ENCODE measurements at places on chromosomes 6 and 20.
A peak's percentile ranks its signal among the peaks of the same experiment; 100 is the strongest.

DNA sequence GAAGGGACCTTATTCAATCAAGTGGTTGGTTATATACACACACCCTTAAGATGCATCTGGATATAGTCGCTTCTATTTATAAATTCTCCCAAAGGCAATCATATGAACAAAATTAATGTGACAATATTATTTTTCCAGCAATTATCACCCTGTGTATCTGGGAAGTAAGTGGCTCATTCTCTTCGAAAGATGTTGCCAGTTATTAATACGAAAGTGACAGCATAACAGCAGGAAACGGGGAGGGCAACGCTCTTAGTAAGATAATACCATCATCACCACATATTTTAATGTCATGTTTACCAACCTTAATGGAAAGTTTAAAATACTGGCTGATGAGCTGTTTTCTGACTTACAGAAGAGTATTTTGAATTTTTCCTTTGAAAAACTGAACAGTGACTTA, 697.2 kb upstream of the AGPAT4 start:
- no peak for DNase-seq

DNA sequence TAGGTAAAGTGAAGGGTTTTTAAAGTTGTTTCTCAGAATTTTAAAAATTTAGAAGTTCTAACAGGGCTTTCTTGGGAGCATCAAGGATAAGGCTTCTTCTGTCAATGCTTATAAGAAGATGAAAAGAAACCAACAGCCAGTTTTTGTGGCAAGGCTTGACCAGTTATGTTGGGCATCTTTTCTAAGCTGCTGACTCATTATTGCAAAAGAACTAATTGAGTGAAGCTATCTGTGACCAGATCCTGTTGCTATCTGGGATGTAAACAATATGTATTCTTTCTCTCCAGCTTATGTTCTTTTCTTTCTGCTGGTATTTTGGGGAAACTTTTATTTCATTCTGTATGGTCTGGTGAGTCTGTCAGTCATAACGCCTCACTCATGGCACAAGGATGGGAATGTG, 643.8 kb downstream of the HDGFL1 start:
- DNase-seq: no peak

GRCh38 chr6:107636486-107636885, 146.6 kb downstream of the SOBP start:
- no peak for DNase-seq

DNA sequence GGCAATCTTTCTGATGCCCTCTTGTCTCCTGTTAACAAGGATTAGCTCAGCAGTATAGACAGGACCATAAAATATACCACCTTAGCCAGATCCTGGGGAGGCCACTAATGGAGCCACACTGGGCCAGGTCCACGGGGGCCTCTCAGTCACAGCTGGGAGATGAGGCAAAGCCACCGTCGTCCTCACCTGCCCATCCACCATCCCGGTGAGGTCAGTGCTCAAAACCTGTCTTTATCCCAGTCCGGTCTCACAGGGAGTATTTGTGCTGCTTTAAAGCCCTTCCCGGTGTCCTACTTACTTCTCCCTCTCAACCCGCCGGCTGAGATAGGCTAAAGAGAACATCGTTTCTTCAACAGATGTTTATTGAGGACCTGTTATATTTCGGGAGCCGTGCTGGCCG, 104.3 kb downstream of the EDN3 start:
- DNase-seq: no peak

DNA sequence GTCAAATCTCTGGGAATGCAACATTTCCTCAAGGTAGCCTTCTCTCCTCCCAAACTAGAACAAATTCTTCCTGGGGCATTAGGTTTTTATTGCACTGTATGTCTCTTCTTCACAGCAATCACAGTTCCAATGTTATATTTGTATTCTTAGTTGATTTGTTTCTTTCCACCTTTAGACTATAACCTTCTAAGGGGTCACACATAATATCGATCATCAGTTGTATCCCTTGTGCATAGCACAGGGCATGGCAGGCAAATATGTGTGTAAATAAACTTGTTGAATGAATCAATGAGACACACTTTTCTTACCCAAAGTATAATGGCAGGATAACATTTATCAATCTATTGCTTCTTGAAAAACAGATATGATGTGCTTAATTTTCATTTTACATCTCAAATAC, 81.0 kb downstream of the ATG5 start:
- no peak for DNase-seq

DNA sequence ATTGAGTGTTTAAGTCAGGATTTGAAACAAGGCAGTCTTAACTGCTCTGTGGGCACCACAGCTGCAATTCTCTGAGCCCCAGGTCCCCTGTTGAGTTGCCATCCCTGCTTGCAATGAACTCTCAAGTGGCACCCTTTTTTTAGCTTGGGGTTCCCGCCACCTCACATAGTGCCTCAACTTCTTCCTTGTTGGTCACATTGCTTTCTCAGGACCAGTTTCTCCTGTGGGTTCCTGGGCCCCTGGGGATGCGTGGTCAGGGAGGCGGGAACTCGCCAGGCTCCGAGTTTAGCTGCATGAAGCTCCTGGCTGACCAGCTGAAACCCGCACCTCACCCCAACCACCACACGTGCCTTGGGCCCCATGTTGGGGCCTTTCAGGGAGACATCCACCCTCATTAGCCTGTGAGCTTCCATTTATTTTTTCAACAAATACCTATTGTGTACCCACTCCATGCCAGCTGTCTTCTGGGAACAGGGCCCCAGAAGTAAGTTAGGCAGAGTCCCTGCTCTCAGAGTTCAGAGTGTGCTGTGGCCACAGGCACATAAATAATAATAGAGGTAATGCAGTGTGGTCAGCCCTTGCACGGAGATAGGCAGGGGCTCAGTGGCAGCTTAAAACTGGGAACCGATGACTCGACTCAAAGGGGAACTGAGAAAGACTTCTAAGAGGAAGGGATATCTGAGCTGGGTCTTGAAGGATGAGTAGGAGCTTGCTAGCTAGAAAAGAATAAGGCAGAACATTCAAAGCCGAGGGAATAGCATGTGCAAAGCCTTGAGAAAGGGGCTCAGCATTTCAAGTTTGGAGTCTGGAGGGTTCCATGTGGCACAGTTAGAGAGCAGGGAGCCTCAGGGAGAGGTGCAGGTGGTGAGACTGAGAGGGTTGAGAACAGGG, 33.9 kb upstream of the FAM83D start:
- no peak for DNase-seq

GRCh38 chr6:149962461-149963211, 1.1 kb upstream of the ULBP1 start:
- no peak for DNase-seq

DNA sequence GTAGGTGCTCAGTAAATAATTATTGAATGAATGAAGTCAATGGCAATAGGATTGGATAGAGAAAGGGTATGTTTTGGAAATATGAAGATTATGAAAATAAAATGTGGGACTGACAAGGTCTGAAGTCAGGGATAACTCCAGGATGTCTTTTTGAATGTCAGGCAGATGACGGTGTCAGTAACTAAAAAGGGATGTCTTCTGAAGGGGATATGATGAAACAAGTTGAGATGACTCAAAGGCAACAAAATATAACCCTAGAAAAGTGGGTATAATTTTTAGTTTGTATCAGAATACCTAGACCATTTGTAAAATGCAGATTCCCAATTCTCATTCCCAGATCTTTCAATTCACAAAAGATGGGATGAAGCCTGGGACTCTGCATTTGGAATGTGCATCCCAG, 257.3 kb upstream of the SGK1 start:
- DNase-seq: no peak

GRCh38 chr6:104118274-104118673, 741.4 kb downstream of the HACE1 start:
- no peak for DNase-seq

DNA sequence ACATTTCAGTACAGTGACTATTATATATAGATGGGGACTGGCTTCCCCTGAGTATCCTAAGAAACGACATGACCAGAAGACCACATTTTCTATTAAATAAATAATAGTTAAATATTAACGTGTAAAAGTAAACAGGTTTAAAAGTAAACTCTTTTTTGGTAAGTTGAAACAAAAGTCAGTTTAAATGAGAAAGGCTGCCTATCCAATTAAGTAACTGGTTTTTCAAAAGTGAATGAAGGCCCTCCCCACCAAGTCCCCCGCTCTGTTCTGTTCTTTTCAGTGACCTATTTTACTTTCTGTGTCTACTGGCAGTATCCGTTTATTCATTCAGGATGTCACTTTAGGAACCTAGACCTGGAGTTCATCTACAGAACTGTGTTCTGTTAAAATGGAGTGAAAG, 32.0 kb downstream of the QKI start:
- no peak for DNase-seq

- DNase-seq: no peak
Observed at GRCh38 chr6:145141572-145141971, 593.7 kb downstream of the EPM2A start.

GRCh38 chr20:5261763-5262162, 55.0 kb downstream of the PROKR2 start:
- no peak for DNase-seq

GRCh38 chr6:155185544-155185943, 78.3 kb upstream of the CLDN20 start:
- peak; percentile 13 for DNase-seq

GRCh38 chr6:144415014-144415413, 129.9 kb downstream of the UTRN start:
- DNase-seq: no peak

GRCh38 chr6:122126894-122127293, 272.6 kb upstream of the HSF2 start:
- DNase-seq: no peak

DNA sequence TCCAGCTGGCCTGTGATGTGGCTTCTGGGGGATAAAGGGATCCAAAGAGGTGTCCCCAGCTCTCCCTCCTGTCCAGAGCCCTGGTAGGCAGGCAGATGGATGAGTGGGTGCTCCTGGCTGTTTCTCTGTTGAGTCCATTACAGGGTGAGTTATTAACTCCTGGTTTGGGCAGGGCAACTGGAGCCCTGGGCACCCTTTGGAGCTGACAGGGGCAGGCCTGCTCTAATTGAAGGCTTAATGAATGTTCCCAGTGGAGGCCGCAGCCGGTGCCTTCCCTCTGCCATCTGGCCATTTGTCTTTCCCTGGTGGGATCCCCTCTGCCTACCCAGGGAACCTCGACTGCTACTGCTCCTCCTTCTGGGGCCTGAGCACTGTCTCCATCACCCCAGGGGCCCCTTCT, 44.7 kb upstream of the MLN start:
- DNase-seq: no peak

DNA sequence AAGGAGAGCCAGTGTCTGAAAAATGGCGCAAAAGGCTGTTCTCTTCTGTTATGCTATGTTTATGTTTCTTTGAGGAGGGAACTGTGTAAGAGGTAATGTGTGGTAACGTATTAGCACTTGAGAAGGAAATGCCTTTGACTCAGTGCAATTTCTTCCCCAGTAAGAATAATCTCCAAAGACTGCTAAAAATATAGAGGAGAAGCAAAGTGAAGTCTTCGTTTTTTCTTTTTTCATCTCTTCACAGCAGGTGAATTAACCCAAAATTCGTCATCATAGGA, 47.1 kb upstream of the IFNGR1 start:
- DNase-seq: no peak

DNA sequence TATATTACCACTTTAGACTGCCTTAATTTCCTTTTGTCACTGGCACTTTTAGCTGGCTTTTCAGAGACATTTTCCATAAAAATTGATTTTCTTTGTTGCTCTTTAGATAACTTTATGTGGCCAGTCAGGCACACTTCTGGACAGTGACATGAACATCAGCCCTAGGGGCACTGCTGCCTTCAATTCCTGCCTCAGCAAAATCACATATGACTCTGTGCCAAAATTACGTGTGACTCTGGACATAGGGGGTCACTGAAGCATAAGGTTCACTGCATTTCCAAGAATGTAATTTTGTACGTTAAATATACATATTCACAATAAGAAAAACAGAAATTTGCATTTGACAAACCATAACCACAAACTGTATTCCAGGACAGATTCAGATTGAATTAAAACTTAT, 66.5 kb downstream of the ESF1 start:
- no peak for DNase-seq

- no peak for DNase-seq
Observed at GRCh38 chr20:33656010-33656782, 5.9 kb upstream of the C20orf144 start.
